NCI-H2081 treated with DMSO at 0.1 percent for 48 hours (cell line): ENCODE measurements at places on chromosomes 4 and X.

DNA sequence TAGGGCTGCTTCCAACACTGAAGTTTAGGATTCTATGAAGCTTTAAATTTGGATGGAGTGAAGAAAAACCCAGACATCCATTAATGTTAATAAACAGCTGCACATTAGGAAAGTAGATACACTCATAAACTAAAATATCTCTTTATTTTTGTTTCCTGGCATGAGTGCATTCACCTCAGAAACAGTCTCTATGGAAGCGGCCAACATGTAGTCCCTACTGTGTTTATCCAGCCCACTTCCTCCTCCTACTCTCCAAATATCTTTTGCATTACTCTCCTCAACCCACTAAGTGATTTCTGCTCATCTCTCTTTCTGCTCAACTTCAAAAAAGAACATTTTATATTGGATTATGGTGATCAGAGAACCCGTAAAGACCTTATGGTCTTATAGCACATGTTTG lies 180.3 kb upstream of the MXRA5 start:
- DNase-seq = no peak

DNA sequence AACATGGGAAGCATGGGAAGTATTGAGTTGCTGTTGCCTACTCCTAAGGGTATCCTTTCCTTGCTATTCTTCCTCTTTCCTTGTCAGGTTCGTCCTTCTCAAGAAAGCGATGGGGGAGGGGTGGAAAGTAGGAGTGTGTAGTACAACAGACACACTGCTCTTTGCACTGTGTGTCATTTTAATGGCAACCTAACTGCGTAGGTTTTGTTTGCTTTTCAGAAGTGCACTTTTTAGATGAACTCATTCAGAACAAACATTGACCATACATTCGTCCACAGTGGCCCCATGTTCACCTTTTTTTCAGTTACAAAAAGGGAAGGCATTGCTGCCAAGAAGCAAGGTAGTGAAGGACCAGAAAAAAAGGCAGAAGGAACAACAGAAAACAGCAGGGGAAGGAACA lies 10.2 kb upstream of the YIPF6 start:
- no peak for DNase-seq

GRCh38 chr4:87165892-87166291 lies 54.5 kb downstream of the KLHL8 start:
- DNase-seq = no peak

DNA sequence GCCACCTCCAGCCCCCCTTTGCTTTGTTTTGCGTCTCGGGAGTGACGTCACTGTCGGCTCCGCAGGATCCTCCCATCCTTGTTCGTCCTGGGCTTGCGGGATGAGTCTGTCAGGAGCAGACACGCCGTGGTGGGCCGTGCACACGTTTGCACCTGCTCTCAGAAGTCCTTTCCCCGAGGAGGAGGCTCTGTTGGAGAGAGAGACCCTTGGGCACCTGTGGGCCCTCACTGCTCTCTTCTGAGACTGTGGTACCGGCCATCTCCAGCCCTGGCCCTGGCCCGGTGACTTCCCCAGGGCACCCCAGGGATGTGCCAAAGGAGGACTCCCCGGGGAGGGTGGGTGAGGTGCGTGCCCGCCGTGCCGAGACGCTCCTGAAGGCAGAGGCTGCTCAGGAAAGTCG lies 76.1 kb upstream of the PPP2R3B start:
- DNase-seq = no peak

DNA sequence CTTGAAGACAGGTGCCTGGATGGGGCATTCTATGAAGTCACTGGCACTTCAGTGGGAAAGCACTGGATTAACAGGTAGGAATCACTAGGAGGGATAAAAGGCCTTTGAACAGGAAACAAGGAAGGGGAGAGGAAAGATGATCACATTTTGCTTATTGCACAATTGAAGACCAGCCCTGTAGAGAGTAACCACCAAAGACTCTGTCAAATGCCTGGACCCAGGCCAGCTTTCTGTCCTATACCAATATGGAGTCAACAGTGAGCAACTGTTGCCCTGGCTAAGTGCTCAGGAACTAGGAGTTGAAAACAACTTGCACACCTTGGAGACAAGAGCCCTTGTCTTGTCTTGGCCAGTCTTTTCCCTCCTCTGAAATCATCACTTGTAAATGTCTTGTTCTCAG lies 14.1 kb upstream of the RTL3 start:
- DNase-seq = no peak

GRCh38 chr4:6264225-6264540 lies 5.5 kb upstream of the WFS1 start:
- DNase-seq = no peak

DNA sequence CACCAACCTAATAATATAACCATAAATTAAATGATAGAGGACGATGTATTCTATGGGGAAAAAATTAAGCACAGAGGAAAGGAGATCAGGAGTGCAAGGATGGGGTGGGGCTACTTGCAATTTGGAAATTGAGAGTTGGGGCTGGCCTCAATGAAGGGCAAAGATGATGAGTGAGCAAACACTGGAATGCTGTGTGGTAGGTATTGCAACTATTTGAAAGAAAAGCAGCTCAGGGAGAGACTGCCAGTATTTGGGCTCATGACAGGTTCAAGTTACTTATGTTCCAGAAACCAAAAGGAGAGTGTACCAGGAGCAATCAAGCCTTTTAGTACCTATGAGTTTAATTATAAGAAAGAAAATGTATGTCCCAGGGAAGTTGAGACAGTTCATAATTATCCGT lies 47.4 kb downstream of the ASIC5 start:
- DNase-seq = no peak

GRCh38 chrX:78532363-78532762 lies 126.8 kb downstream of the RTL3 start:
- no peak for DNase-seq

DNA sequence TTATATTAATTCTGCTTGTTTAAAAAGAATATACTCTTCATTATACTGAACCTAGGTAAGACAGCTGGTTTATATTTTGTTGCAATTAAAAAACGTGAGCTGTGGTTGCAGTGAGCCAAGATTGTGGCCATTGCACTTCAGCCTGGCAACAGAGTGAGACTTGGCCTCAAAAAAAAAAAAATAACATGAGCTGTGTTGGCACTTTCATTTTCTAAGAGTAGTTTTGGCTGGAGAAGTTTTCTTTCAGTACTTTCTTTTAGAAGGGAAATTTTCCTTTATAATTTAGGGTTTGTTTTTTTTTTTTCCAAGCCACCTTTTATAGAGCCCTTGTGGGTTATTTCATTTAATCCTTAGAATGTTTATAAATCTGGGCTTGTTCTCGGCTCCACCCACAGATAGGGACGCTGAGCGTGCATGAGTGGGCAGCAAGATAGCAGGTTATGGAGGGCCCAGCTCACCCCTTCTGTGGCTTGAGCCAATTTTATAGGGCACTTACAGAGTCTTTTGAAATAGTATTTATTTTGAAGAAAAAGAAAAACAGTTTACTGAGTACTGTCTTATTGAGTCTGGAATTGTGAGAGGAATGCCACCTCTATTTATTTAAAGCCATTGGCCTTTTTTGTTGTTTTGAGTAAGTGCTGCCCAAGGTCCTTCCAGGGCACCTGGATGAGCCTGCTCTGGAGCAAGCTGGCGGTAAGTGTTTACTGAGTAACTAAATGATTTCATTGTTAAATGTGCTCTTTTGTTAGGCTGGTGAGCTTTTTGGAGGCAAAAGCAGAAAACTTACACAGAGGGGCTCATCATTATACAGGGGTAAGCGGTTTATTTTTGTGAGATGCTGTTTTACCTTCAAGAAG lies 60.9 kb downstream of the HTT start:
- DNase-seq = no peak

DNA sequence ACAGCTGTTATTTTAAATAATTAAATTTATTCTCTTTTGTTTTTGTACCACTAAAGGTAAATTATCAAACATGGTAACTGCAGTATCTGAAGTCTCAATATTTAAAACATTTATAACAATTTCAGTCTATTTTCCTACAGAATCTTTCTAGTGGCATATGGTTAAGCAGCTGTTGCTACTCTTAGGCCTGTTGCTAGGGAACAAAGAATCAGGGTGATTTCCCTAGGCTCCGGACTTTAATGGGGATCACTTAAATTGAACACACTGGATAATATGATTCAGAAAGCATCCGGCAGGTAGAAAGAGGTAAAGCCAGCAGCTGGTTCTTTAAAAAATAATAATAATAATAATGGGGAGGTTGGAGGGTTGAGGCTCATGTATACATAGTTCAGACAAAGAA lies 17.6 kb downstream of the FBXO8 start:
- DNase-seq = no peak

DNA sequence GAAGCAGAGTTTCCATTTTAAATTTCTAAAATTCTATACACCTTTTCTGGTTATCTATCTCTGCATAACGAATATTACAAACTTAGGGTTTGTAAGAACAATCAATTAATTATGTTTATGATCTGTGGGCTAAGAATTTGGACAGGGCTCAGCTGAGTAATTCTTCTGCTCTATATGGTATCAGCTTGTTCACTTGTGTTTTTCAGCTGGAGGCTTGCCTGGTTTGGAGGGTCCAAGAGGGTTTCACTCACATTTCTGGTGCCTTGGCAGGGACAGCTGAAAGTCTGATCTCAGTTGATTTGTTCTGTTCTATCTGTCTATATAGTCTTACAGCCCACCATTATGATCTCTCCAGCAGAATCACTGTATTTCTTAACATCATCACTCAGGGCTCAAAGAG lies 57.8 kb upstream of the ADGRA3 start:
- DNase-seq = no peak

GRCh38 chr4:31104043-31104442 lies 383.9 kb downstream of the PCDH7 start:
- DNase-seq = peak; percentile 80
